Bone marrow (tissue), 2 donors: ENCODE measurements at places on chromosomes 5 and 9.

DNA sequence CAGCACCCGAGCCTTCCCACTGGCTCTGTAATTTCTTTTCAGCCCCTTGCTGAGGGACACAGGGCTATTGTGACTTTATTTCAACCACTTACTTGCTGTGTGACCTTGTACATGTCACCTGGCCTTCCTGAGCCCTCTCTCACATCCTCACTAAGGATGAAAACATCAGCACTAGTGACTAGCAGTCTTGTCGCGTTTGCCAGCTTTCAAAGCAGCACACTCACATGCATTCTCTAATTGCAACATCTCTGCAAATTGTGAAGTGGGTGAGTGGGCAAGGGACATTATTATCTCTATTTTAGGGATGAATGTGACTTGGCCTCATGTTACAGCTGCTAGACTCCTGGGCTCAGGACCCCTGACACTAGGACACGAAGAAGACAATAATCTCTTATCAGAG, 144.5 kb downstream of the SEC61B start:
- DNase-seq: no peak

GRCh38 chr5:169706758-169707450, 69.8 kb downstream of the DOCK2 start:
- DNase-seq: no peak

DNA sequence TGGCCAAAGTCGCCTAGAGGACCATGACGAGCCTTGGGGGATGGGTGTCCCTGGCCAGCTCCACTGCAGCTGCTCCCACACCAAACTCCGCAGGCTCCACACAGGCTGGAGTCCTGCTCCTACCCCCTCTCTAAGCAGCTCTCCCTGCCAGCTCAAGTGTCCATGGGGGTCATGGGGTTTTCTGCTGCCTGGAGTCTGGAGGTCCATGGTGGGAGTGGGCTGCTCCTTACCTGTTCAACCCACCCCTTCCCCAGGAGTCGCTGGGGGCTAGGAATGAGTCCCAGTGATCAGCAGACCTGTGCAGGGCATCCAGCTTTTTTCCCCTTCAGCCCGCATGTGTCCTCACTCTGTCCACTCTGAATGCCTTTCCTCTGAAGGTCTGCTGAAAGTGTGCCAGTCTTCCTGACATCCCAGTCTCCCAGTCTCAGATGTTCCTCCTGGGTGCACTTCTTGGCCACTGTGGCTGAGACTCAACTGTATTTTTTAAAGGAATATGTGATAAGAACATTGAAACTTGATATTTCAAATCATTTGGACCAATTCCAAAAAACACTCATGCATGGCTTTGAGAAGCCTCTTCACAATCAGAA, 261.3 kb upstream of the ANKH start:
- no peak for DNase-seq

- DNase-seq: no peak
Observed at GRCh38 chr5:108436696-108437095, 54.8 kb upstream of the FBXL17 start.

GRCh38 chr5:120072068-120072761, 391.9 kb upstream of the PRR16 start:
- DNase-seq: no peak

GRCh38 chr5:33601881-33602280, 161.1 kb downstream of the TARS1 start:
- DNase-seq: no peak

GRCh38 chr5:143837306-143837848, 25.4 kb downstream of the HMHB1 start:
- DNase-seq: no peak

DNA sequence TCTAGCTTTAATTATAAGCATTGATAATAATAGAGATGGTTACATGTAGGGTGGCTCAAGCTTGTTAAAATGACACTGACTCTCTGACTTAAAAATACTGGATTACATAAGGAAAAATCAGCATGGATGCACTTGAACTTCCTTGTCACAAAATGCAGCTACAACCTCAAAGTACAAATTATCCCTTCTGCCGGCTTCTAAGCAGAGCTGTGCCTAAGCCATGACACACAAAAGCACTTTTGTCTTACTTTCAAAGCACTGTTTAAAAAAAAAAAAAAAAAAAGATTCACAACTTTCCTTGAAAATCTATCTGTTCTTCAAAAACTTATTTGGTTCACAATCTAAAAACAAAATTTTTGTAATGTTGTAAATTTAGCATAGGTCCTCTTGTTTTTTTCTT, 36.4 kb upstream of the ZFAND5 start:
- no peak for DNase-seq

DNA sequence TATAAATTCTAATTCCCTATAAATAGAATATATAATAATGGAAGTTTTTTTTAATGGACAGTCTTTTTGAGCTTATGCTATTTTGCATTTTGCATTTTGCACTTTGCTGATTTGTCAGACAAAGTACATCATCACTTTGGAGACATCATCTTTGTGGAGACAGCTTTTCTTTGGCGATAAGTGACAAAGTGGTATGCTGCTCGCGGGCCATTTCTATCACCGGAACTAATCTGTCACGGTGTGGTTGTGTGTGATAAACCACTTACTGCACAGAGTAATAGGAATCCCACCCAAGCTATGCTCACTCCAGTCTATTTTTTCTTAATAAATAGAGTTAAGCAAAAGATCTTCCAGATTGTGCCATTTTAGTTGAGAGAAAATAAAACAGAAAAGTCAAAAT, 133.1 kb downstream of the MACIR start:
- DNase-seq: no peak

DNA sequence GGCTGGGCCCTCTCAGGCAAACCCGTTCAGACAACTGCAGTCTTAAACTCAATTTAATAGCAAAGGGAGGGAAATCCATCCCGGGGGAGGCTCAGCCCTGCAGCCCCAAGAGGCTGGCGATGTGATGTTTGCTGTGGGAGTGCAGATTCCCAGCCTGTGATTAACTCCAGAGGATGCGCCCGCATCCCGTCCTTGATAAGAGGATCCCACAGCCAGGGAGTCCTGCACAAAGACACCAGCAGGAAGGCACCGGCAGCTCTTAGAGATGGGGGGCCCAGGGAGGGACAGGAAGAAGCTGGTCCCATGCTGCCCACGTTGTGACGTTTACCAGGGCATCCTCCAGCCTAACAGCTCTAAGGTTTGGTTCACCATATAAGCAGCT, 64.7 kb downstream of the MRPL36 start:
- DNase-seq: no peak

DNA sequence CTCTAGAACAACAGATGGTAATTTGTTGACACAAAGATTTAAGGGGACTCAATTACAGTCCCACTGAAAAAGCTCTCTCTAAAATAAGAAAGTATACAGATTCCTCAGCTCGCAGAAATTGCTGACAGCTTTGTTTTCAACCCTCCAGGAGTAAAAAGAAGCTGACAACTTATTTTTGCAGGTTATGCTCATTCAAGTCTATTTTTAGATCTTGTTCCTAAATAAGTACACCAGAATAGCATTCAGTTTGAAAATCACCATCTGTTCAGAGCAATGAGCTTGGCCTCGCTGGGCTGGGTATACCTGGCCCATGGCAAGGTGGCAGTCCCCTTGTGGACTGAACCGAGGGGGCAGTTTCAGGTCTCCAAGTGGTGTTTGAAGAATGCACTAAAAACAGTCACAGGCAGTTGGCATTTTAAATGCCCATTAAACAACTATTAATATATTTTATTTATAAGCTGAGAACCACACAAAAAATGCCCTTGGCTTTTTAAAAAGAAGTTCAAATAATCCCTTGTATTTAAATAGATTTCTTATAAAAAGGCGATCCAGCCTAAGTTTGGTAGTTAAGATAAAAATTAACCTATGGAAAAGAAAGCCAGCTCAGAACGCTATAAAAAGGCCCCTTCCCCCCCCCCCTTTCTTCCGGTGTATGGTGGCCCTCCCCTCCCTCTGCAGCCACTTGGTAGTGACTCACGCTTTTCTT, 169.2 kb downstream of the AUH start:
- DNase-seq: no peak
